ENCODE measurements at places on chromosomes 6 and 20. TPM values are rescaled to one million over a fixed set of nuclear protein-coding genes. Genes with fewer than 3 reads are reported as not detected.

PTGIS gene
- total RNA-seq, result 125 TPM

PLA2G7 gene
- 0.26 TPM for total RNA-seq

SLC26A8 gene
- total RNA-seq, result 0.17 TPM

IRF4 gene
- total RNA-seq, result 2.9 TPM

ELOVL4 gene
- 2.1 TPM for total RNA-seq

SLC35B3 gene
- total RNA-seq, result 14.3 TPM

UNC5CL gene
- 0.52 TPM for total RNA-seq

TMEM217 gene
- 0.99 TPM for total RNA-seq

C20orf173 gene
- total RNA-seq, result not detected

AK9 gene
- 8.4 TPM for total RNA-seq

MYH7B gene
- 0.84 TPM for total RNA-seq

LCA5 gene
- total RNA-seq, result 11.2 TPM

MYBL2 gene
- total RNA-seq, result not detected

TCP11 gene
- total RNA-seq, result 0.83 TPM

MATN4 gene
- total RNA-seq, result not detected

ALDH8A1 gene
- 2.6 TPM for total RNA-seq

DAAM2 gene
- 402 TPM for total RNA-seq

OXT gene
- total RNA-seq, result not detected

PKIB gene
- total RNA-seq, result 2.2 TPM

PDE10A gene
- total RNA-seq, result 8.8 TPM

ANKRD66 gene
- not detected for total RNA-seq

KIAA1755 gene
- total RNA-seq, result 8.7 TPM

GTSF1L gene
- not detected for total RNA-seq

BCAS1 gene
- total RNA-seq, result not detected

SLC17A1 gene
- not detected for total RNA-seq

MEP1A gene
- total RNA-seq, result not detected

OR11A1 gene
- total RNA-seq, result not detected

ECT2L gene
- 0.23 TPM for total RNA-seq

KCNQ5 gene
- 2.1 TPM for total RNA-seq

SNAP91 gene
- total RNA-seq, result 5.2 TPM

HCK gene
- 36.6 TPM for total RNA-seq

LTB gene
- total RNA-seq, result not detected

NOX3 gene
- not detected for total RNA-seq

OOEP gene
- total RNA-seq, result not detected

BAG2 gene
- 40.4 TPM for total RNA-seq

C4B gene
- total RNA-seq, result 67.1 TPM

TCFL5 gene
- 19.9 TPM for total RNA-seq

HLA-DQA1 gene
- total RNA-seq, result 8.4 TPM

VSX1 gene
- not detected for total RNA-seq

C6orf15 gene
- not detected for total RNA-seq

Measured in esophagus muscularis mucosa (tissue), 4 donors.